ENCODE measurements at places on chromosomes 16 and 17. TPM values are rescaled to one million over a fixed set of nuclear protein-coding genes. Genes with fewer than 3 reads are reported as not detected.

Gene SOX8
- 72.7 TPM for total RNA-seq

Gene HIGD1B
- total RNA-seq, result not detected

Gene TRIM47
- 2.7 TPM for total RNA-seq

Gene ZG16B
- total RNA-seq, result not detected

Gene KRTAP2-3
- not detected for total RNA-seq

Gene RAB11FIP4
- 34.1 TPM for total RNA-seq

Gene PPL
- 41.0 TPM for total RNA-seq

Gene GNAO1
- total RNA-seq, result not detected

Gene ALOX12B
- not detected for total RNA-seq

Gene TEX14
- total RNA-seq, result not detected

Gene CLEC10A
- not detected for total RNA-seq

Gene PAQR4
- total RNA-seq, result 43.4 TPM

Gene SULT1A2
- total RNA-seq, result not detected

Gene TMC5
- total RNA-seq, result not detected

Gene AATK
- 19.0 TPM for total RNA-seq

Gene TBKBP1
- 32.5 TPM for total RNA-seq

Gene CSH1
- total RNA-seq, result not detected

Gene ZNRF1
- 21.2 TPM for total RNA-seq

Gene KRTAP17-1
- total RNA-seq, result not detected

Gene EPX
- not detected for total RNA-seq

Gene OR2C1
- not detected for total RNA-seq

Gene CCL14
- not detected for total RNA-seq

Gene CDH11
- total RNA-seq, result not detected

Gene NF1
- total RNA-seq, result 15.1 TPM

Gene YPEL2
- 7.6 TPM for total RNA-seq
